ENCODE measurements at places on chromosomes 11 and 22.

- DNase-seq, result no peak
Measured at GRCh38 chr11:103222806-103223205, 113.6 kb downstream of the DYNC2H1 start.

- no peak for DNase-seq
Measured at GRCh38 chr11:15418921-15419320, 304.2 kb downstream of the INSC start.

DNA sequence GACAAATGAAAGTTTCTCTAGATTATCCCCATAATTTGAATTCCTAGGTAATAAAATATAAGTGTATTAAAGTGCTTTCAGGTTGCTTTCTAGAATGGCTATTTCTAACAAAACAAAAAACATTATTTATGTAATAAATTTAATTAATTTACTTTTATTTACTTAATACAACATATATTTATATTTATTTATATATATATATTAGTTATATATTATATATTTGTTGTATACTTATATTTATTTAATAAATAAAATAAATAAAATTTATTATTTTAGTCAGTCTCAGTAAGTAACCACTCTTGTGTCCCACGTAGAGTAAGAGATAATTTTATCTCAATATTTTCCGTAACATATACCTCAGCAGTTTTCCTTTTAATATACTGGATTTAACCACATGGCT lies 1031.6 kb upstream of the CNTN5 start:
- DNase-seq, result no peak

DNA sequence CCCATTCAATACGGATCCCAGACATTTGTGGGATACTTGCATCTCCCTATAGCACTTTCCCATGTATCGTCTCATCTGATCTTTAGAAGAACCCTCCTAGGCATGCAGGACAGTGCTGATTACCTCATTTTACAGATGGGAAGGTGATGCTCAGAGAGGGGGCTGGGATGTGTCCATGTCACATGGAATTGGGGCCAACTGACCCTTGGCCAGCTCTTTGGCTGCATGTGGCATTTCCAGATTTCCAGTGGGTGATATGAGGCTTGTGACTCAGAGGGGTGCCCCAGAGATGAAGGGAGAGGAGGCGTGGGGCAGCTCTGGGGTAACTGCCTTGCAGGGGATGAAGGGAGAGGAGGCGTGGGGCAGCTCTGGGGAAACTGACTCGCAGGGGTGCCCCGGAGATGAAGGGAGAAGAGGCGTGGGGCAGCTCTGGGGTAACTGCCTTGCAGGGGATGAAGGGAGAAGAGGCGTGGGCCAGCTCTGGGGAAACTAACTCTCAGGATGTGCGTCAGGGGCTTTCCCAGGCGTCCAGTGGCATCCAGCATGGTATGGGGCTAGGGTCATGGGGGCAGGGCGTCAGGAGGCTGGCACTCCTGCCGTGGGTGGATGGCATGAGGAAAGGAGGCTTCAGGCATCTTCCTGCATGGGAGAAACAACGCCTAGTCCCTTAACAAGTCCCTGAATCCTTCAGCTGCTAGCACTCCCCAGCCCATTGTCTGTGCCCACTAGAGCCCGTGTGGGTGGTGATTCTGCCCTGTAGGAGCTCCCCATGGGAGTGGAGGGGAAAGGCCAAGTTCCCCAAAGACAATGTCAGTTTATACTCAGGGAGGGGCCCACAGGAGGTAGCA lies 11.9 kb upstream of the CERK start:
- no peak for DNase-seq

DNA sequence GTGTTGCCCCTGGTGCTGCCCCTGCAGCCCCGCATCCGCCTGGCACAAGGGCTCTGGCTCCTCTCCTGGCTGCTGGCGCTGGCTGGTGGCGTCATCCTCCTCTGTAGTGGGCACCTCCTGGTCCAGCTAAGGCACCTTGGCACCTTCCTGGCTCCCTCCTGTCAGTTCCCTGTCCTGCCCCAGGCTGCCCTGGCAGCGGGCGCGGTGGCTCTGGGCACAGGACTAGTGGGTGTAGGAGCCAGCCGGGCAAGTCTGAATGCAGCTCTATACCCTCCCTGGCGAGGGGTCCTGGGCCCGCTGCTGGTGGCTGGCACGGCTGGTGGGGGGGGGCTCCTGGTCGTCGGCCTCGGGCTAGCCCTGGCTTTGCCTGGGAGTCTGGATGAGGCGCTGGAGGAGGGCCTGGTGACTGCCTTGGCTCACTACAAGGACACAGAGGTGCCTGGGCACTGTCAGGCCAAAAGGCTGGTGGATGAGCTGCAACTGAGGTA lies 278 bp downstream of the ROM1 start:
- DNase-seq, result no peak

DNA sequence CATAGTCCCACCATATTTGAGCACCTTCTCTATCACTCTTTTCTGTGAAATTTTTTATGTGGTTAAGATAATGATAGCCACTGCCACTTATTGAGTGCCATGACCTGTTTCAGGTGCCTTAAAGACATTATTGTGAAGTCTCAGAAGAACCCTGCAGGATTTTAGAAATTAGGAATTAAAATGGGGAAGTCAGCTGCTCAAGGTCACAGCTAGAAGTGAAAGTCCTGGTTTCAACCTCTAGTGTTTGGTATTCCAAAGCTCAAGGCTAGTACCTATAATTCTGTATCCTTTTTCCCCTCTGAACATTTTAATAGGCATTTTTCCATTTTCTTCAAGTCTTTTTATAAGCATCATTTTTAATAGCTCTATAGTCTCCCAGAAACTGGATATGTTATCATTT lies 9.0 kb upstream of the RRM1 start:
- DNase-seq, result no peak

Measured in GOT3 (cell line).